ENCODE measurements at places on chromosomes 5 and 9. TPM values are rescaled to one million over a fixed set of nuclear protein-coding genes. Genes with fewer than 3 reads are reported as not detected.

NRG2 gene
- 0.49 TPM for polyA plus RNA-seq

CKMT2 gene
- 5.0 TPM for polyA plus RNA-seq

PIK3R1 gene
- polyA plus RNA-seq = 2.3 TPM

TEX48 gene
- not detected for polyA plus RNA-seq

PCDHAC1 gene
- polyA plus RNA-seq = 2.4 TPM

TRAPPC13 gene
- polyA plus RNA-seq = 6.3 TPM

GZMA gene
- not detected for polyA plus RNA-seq

Measured in H1 (cell line).